Activated gamma-delta T cell treated with Interleukin-2 at 50 U/mL for 16 hours (primary cell): ENCODE measurements at places on chromosomes 12 and 14.

DNA sequence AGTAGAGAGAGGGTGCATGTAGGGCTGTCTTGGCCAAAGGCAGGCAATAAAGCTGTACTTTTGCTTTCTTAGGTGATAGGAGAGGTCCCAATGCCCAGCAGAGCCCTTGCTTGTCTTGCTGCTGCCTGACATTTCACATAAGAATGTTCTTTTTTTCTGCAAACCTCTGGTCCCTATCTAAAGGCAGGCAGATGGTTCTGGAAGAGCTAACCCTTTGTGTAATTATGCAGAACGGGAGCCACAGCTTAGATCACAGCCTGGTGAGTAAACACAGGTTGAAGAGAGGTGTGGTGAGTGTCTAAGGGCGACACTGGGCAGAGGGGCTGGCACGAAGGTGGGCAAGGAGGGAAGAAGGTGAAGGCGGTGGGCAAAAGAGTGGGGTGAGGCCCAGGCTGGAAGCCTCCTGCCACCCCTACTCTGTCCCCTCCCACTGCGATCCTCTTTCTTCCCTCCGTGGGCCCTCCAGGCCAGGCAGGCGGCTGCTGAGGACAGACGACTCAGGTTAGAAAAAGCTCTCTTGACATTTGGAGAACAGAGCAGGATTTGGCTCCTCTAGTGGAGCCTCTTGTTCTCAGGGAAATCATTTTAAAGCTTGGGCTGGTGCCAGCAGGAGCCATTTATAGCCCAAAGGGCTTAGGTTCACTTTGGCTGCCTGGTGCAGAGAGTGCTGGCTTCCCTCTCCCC lies 42.8 kb downstream of the PRMT8 start:
- no peak for DNase-seq

DNA sequence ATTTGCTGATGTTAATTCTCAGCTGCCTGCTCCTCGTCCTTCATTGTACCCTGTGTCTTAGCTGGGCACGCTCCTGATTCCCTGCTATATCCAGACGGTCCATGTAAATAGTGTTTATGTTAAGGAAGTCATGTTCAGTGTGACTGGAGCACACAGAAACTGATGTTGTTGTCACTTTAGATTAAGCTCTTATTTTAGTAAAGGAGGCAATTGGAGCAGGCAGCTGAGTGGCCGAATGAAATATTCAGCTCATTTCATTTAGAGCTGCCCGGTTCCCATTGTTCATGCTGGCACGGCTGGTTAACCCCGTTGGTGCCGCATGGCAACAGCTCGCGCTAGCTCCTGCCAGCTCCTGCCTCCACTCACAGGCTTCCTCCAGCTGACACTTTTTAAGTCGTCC lies 446.8 kb upstream of the SOX5 start:
- no peak for DNase-seq

DNA sequence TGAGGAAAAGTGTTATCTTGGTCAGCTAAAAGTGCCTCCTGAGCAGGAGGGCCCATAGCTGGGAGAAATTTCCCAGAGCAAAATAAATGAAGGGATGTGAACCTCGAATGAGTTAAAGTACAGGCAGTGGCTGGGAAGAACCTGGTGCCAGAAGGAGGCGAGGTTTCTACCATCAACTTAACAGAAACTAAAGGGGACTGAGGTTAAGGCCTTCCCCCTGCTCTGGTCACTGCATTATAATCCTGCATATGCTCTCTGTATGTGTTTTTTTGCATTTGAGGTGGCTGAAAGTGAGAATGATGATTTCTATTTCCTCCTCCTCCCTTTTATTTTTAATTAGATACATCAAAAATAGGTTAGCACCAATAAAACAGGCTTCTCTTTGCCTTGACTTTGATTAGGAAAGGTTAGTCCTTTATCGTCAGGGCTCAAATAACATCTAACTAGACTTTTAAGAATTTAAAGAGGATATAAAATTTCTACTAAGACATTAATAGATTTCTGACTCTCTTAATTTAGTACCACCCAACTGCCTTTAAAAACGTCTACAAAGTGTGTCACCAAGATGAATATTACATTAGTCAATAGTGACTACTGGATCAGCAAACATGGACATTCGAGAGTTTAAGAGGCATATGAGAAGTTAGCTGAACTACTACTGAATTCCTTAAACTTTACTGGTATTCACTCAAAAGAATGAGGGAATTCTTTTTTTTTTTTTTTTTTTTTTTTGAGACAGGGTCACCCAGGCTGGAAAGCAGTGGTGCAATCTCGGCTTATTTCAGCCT lies 49.2 kb downstream of the GALNT4 start:
- DNase-seq: no peak

DNA sequence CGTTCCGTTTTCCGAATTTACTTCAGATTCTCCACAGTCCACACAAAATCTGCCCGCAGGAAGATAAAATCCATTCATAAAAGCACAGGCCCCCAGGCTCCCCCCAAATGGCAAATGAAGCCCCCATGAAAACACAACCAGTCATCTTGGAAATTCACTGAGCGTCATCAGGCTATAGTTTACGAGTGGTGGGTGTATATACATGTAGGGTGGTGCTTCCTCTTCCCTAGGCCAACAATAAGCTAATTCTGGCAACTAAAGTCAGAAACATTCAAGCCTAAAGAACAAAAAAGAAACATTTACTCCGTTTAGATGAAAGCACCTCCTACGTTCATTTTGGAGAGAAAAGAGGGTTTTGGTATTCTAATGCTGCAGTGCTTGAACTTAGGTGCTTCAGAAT lies 5.8 kb downstream of the GPR68 start:
- DNase-seq: no peak

GRCh38 chr14:89279649-89280232 lies 137.3 kb downstream of the FOXN3 start:
- no peak for DNase-seq

- DNase-seq: no peak
These were observed 52.0 kb downstream of the NAV3 start for GRCh38 chr12:77882709-77883108.

GRCh38 chr14:24058260-24058950 lies 6.6 kb downstream of the CARMIL3 start:
- peak; percentile 49 for DNase-seq

DNA sequence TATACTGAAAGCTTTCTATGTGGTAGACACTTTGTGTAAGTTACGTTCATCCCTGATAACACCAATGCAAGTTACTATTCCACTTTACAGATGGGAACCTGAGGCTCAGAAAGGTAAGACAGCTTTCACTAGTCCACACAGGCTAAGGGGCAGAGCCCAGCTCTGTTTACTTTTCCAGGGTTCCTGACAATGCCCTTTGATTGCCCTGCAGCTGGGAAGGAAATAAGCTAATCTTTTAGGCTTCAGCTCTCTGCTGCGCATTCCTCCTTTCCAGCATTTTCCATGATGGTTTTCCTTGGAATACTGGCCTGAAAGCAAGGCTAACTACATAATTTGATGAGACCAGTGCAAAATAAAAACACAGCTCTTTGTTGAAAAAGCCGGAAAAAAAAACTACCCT lies 185.7 kb upstream of the BTG1 start:
- no peak for DNase-seq

DNA sequence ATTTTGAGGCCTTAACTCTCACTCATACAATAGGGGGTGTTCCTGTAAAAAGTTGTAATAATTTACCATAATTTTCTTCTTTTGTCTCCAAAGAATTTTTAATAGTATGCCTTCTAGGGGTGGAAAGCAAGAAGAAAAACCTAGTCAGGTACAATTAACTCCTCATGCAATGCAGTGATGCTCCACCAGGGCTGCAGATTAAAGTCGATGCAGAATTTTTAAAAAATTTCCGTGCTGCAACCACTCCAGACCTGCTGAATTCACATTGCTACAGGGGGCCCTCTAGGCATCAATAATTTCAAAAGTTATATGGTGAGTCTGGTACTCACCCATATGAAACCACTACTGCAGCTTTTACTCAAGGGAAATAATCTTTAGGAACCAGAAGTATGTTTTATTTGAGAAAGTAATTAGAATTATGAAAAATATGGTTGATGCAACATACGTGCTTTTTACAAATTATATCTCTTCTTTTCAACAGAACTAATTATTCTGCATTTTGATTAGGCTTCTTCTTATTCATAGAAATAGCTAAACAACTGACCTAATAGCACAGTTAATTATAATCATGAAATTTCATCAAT lies 353.2 kb downstream of the BCAT1 start:
- DNase-seq: no peak

- DNase-seq: no peak
These were observed 129.4 kb downstream of the SCARB1 start for GRCh38 chr12:124734224-124734788.

- no peak for DNase-seq
These were observed 196.2 kb downstream of the ITPR2 start for GRCh38 chr12:26636710-26637328.

DNA sequence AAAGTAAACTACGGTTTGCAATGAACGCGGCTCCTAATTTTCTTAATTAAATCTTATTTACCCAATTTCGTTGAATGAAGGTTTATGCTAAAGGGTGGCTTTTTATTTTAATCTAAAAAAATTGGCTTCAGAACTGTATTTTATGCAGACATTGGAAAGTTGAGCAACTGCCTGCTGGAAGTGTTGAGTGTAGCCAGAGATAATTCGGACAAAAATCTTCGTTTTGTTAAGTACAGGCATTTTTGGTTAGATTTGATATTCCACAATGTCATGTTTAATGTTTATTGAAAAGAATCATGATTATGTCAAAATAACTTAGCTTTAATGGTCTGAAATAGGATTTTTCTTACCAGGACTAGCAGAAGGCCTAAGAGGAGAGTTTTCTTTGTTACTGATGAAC lies 875 bp downstream of the IRAK3 start:
- DNase-seq: no peak

- no peak for DNase-seq
These were observed 41.3 kb downstream of the CDC42BPB start for GRCh38 chr14:103016071-103016470.

GRCh38 chr12:116708826-116709756 lies 28.8 kb downstream of the SPRING1 start:
- DNase-seq: peak; percentile 32

DNA sequence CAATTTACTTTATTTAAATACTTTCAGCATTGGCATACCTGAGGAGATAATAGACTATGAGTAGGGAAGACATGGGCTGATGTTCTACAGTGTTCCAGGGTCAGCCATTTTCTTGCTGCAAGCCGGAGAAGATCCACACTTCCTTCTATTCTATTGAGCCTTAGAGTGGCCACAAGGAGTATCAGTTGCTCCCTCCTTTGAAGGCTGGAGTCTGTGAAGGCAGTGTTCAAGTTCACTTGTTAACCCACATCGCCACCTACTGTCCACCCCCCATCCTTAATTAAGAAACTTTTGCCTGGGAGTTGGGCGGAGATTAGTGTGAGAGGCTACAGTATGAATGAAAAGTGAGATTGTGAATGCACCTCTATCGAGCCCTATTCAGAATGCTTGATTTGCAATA lies 666.6 kb downstream of the NRXN3 start:
- no peak for DNase-seq

DNA sequence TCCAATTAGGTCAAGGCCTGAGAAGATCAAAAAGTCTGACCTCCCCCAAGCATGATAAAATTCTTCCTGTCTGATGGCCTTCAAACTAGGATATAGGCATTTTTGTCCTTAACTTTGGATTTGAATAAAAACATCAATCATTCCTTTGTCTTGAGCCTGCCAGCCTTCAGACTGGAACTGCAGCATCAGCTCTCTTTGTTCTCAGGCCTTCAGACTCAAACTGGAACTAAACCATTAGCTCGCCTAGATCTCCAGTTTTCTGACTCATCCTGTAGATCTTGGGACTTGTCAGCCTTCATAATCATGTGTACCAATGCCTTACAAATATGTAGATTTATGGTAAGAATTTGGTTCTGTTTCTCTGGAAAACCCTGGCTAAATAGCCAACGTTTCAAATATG lies 721.7 kb downstream of the GALC start:
- no peak for DNase-seq

DNA sequence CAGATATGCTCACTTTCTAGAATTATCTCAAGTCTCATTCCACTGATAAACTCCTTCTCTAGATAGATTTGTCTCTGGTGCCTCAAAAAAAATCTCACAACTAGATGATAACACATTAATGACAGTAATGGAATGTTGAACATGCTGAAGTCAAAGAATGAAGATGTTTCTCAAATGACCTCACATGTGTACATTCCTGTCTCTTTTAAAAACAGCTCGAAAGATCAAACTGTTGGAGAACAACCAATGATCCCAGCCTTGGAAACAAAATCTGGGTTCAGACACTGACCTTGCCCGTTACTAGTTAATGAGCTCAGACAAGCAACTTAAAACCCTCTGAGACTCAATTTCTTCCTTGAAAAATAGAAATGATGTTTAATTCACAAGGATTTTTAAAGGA lies 44.7 kb upstream of the KCNJ8 start:
- DNase-seq: no peak

DNA sequence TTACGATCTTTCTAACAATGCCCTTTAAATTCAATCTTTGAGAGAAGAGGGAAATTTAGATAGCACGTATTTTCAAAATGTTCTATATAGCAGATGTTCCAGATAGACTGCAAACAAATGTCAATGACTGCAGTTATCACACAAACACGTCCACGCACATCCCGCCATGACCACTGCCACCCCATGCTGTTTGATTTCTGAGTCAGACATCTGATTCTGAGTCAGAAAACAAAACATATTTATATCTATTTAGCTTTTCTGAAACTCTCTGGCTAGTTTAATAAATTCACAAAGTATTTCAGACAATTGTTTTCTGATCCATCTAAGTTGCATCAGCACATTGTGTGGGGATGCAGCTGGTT lies 105.9 kb upstream of the BCAT1 start:
- peak; percentile 42 for DNase-seq

DNA sequence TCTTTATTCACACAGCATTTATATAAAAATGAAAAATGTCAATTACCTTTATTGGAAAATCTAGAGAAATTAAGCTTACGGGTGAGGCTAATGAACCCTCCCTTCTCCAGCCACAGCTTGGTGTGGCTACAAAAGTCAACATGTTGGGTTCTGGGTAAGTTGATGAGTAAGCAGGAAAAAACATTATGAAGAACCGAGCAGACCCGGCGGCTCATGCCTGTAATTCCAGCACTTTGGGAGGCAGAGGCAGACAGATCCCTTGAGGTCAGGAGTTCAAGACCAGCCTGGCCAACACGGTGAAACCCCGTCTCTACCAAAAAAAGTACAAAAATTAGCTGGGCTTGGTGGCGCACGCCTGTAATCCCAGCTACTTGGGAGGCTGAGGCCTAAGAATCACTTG lies 10.9 kb downstream of the NAA25 start:
- no peak for DNase-seq

DNA sequence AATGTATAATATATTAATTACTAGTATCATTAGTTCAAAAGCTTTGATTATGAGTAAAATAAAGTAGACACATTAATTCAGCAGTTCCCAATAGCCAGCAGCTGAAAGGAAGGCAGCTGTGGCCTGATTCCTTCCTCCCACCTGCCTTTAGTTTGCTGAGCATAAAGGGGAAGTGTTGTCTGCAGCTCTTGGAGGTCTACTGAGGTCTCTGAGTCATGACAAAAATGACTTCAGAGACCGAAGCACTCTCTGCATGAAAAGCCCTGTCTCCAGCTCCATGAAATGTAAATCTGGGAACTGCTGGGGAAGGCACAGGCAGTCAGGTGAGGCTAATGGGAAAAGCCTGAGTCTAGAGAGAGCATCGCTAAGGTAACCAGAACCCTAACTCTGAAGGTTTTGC lies 165.4 kb downstream of the NRXN3 start:
- DNase-seq: no peak
